Tibial nerve (tissue), 4 donors: ENCODE measurements at places on chromosomes 6 and 20. TPM values are rescaled to one million over a fixed set of nuclear protein-coding genes. Genes with fewer than 3 reads are reported as not detected.

Gene CD24
- total RNA-seq = 5.9 TPM

Gene SPATA25
- 18.3 TPM for total RNA-seq

Gene EEF1A2
- not detected for total RNA-seq

Gene C6orf163
- 4.5 TPM for total RNA-seq

Gene HLA-DPA1
- 135 TPM for total RNA-seq

Gene OVOL2
- not detected for total RNA-seq

Gene RUNX2
- 6.3 TPM for total RNA-seq

Gene CYP39A1
- 7.6 TPM for total RNA-seq

Gene MYBL2
- not detected for total RNA-seq

Gene COL10A1
- not detected for total RNA-seq

Gene OR12D2
- total RNA-seq = not detected

Gene CLPSL1
- not detected for total RNA-seq
